Central memory CD4-positive, alpha-beta T cell (primary cell): ENCODE measurements at places on chromosomes 5 and 9.

GRCh38 chr5:179381691-179382090 lies 36.4 kb upstream of the ADAMTS2 start:
- DNase-seq, result no peak

GRCh38 chr9:132498531-132499210 lies 83.7 kb upstream of the BARHL1 start:
- no peak for DNase-seq

DNA sequence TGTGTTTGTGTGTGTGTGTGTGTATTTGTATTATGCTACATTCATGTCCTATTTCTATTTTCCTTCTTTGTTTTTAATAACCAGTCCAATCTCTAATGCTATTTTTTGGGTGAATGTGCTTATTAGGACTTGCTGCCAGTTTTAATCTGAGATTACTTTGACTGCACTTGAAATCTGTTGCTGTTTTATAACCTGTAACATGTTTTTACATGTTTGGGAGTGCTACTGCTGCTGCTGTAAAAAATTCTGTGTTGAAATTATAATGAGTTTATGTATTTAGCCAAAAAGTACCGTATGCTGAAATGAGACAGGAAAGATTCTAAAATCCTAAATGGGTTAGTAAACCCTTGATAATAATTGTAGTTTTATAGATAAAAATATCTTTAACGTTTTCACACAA lies 104.7 kb upstream of the SSBP2 start:
- DNase-seq, result no peak

GRCh38 chr9:573691-574410 lies 267.6 kb upstream of the DMRT1 start:
- DNase-seq, result no peak

DNA sequence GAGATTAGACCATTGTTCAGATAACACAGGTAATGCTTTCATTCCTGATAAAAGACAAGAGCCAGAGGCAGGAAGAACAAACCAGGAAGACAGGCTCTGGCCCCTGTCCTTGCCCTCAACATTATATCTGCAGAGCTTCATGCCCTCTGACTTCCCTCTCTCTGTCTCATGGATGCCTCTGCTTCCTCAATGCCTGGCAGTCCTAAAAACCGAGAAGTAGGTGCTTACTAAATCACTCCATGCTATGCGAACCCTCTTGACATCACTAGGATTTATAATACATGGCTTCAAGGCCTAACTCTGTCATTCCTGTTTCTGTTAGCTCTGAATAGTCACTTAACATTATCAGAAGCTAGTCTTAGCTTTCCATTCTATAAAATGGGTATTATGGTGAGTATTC lies 117.8 kb downstream of the TLR4 start:
- DNase-seq, result no peak

GRCh38 chr9:33436445-33436844 lies 10.9 kb downstream of the AQP3 start:
- no peak for DNase-seq

DNA sequence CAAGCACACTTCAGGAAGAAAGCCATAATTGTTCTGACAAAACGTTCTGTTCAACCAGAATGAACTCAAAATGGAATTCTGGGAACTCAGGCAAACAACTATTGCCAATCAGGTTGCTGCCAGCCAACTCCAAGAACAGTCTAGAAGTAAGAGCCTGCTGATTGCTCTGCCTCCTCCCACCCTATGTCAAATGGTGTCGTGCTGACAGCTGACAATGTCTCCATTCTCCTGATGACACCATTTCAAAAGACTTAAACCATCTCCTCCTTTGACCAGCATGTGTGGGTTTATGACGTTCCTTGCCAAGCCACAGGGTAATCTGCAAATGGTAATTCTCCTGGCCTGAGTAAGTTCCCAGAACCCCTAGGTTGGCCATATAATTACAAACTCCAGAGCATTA lies 21.9 kb upstream of the PLIN2 start:
- no peak for DNase-seq

DNA sequence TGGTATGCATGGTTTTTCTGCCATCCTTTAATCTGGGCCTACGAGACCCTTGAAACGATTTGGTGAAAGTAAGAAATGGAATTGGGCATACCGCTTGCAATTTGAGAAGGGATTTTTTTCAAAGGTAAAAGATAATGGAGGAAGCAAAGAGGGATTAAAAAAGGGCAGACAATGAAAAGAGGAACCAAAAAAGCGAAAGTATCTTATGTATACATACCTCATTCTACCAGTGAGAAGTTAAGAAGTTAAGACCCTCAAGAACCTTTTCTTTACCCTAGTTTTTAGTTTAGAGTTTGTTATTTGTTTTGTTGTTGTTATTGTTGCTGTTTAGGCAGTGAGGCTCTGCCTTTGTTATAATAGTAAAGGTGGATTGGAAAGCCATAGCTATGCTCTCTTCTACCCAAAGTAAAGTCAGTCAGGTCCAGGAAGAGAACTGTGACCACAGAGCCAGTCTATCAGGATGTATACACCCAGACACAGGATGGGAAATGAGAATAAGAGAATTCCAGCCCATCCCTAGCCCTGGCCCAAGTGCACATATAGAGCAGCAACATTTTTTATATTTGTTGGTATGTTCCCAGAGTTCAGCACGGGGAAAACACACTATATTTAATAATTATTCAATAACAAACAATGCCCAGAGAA lies 166.6 kb downstream of the RFX3 start:
- no peak for DNase-seq

GRCh38 chr5:126395198-126395597 lies 28.0 kb upstream of the GRAMD2B start:
- DNase-seq, result no peak

- no peak for DNase-seq
Observed at GRCh38 chr9:136336156-136336870, 9.0 kb downstream of the GPSM1 start.

DNA sequence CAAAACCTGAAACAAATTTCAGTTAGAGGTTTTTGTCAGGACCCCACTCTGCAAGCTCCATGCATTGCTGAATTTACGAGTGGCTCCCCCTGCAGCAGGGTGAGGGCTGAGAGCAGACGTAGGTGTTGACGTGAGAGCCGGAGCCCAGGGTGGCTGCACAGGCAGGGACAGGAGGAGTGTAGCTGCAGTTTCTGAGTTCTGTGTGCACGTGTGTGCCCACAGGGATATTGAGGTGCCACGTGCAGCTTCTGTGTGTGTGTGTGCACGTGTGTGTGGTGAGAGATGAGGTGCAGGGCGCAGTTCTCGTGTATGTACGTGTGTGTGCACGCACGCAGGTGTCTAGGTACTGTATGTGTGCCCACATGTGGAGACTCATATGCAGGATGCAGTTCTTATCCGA lies 14.6 kb downstream of the PLEKHG4B start:
- DNase-seq, result no peak

DNA sequence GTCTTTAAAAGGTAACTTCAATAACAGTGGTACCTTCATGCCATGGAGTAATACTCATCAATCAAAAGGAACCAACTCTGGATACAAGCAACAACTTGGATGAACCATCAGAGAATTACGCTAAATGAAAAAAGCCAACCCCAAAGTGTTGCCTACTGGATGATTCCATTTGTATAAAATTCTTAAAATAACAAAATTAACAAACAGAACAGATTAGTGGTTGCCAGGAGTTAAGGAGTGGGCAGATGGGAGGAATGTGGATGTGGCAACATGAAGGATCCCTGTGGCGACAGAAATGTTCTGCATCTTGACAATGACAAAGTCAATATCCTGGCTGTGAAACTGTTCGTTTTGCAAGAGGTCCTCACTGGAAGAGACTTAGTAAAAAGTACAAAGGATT lies 50.5 kb downstream of the SPTLC1 start:
- no peak for DNase-seq

GRCh38 chr9:3235497-3235896 lies 290.3 kb downstream of the RFX3 start:
- DNase-seq, result no peak

- no peak for DNase-seq
Observed at GRCh38 chr5:40502736-40503135, 177.0 kb upstream of the PTGER4 start.

- DNase-seq, result no peak
Observed at GRCh38 chr5:158995694-158996173, 104.0 kb downstream of the EBF1 start.

DNA sequence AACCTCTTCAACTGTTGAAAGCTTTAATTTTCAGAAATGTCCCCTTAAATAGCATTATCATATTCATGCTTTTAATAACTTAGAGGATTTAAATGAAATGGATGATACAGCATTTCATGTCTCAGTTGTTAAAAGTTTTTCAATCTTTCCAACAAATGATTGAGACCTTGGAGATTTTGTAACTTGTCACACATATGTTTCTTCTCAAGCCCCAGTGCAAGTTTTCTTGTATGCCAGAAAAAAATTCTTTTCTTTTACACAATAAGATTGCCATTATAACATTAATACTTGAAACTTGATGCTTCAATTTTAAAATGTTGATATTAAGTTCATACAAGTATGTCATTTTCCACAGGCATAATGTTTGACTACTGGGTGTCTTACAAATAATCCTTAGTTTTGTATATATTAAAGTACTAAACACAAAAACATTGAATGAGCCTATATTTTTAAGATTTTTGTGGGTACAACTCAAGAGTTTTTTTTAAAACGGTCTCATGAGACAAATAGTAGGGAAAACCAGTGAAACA lies 124.5 kb downstream of the AGTPBP1 start:
- no peak for DNase-seq

- no peak for DNase-seq
Observed at GRCh38 chr5:148443241-148443640, 59.5 kb downstream of the FBXO38 start.

- no peak for DNase-seq
Observed at GRCh38 chr5:17891881-17892280, 257.6 kb downstream of the TAF11L14 start.

DNA sequence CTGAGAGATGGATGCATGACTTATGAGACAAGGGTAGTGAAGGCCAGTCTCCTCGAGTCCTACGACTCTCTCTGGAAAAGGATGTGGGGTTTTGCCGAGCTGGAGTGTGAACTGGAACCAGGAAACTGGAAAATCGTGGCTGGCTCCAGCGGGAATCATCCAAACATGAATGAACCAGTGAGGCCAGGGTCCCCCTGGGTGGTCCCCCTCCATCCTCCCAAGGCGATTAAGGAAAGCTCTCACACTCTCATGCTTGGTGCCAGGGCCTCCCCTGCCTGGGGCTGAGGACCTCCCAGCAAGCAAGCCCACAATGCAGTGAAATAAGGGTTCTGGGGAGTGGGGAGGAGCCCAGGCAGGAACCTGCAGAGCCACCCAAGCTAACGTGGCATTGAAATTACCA lies 9.6 kb upstream of the AMBP start:
- no peak for DNase-seq

DNA sequence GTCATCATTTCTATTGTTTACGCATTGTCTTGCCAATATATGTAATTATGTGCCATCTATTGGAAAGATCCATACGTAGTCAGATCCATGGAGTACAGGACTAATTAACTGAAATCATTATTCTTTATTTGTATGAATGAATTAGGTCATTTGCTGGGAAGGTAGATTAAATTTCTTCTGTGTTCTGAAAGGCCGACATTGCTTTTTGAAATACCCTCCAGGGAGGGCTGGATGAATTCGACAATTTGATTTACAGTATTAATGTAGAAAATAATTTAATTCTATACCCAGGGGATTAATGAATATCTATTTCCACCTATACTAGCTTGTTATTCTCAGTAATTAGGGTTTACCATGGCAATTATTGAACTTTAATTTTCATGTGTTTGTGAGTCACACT lies 117.6 kb downstream of the CHSY3 start:
- DNase-seq, result no peak
